ENCODE measurements at places on chromosomes 13 and 19.

- no peak for DNase-seq
These were observed 8.0 kb upstream of the POU2F2 start for GRCh38 chr19:42140125-42140754.

DNA sequence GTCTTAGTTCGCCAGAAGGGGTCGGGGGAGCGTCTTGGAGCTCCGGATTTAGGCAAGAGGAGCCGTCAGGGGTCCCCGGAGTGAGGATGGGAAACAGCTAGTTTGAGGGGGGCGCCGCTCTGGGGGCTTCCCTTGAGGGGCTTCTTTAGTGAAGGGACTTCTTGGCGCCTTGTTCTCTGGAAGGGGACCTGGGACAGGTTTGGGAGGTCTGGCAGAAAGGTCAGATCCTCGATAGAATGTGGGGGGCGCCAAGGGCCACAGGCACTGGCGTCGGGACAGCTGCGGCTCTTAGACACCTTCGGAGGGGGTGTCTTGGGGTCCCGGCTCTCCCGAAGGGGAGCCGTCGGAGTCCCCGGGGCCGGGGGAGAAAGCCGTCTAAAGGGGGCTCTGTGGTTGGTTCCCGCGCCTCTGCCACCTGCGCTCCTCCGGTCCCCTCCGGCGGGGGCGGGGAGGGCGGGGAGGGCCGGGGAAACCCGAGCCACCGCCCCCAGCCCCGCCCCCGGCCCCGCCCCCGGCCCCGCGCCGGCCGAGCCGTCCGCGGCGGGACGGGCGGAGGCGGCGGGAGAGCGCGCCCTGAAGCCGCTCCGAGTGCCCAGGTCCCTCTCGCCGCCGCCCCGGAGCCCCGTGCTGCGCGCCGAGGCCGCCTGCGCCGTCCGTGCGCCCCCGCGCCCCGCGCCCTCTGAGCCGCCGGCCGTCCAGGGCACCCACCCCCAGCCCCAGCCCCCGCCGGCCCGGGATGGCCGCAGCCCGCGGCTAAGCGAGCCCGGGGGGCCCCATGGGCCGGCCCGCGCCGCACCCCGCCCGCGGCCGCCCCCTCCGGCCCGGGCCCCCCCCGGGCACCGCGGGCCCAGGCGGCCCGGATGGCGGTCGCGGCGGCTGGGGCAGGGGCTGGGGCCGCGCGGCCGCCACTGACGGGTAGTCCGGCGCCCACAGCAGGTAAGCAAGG lies at the start of gene NRTN:
TSS of gene NRTN (plus strand) at position 552 of the 946 bp plus-strand sequence. CDS start 19,099 bp downstream, outside the sequence.
- peak; percentile 17 for DNase-seq

DNA sequence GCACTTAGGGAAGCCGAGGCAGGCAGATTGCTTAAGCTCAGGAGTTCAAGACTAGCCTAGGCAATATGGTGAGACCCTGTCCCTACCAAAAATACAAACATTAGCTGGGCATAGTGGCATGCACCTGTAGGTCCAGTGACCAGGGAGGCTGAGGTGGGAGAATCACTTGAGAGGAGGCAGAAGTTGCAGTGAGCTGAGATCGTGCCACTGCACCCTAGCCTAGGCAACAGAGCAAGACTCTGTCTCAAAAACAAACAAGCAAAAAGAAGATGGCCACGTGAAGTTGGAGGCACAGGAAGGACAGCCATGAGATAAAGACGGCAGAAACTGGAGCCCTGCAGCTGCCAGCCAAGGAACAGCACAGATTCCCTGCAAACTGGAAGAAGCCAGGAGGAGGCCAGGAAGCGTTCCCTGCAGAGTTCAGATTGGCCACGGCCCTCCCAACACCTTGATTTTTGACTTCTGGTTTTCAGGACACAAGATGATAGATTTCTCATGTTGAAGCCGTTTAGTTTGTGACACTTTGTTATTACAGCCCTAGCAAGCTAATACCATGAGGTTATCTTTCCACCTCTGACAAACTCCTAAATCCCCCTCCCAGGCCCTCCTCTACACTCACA lies 786.7 kb downstream of the UQCRFS1 start:
- no peak for DNase-seq

DNA sequence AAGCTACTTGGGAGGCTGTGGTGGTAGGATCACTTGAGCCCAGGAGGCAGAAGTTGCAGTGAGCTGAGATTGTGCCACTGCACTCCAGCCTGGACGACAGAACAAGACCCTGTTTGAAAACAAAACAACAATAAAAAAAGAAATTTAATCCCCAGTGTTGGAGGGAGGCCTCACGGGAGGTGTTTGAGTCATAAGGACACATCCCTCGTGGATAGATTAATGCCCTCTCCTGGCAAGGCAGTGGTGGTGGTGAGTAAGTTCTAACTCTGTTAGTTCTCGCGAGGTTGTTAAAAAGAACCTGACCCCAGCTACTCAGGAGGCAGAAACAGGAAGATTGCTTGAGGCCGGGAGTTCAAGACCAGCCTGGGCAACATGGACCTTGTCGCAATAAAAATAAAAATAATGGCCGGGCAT lies 27.6 kb upstream of the SIN3B start:
- DNase-seq: no peak

- DNase-seq: no peak
These were observed 9.7 kb downstream of the TLE6 start for GRCh38 chr19:2986951-2987524.

- DNase-seq: no peak
These were observed 49.0 kb downstream of the RGCC start for GRCh38 chr13:41506312-41506711.

DNA sequence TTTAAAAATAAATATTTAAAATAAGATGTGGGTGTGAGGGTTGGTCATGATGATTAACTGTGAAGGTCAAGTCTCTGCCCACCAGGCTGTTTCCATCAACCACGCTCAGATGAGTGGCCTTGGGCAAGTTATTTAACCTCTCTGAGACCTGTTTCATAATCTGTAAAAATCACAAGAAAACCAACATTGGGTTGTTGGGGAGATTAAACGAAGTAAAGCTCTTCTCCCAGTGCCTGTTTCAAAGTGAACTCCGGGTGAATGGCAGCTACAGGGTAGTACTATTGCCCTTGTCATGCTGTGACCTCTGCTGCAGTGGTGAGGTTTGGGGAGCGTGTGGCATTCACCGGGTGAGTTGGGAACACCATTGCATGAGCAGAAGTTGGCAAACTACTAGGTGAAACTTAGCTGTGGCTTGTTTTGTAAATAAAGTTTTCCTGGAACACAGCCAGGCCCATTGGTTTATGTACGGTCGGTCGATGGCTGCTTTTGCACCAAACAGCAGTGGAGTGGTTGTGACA lies 153.2 kb downstream of the USP12 start:
- no peak for DNase-seq

GRCh38 chr19:37813340-37813739 lies 34.0 kb upstream of the ZNF573 start:
- DNase-seq: no peak

DNA sequence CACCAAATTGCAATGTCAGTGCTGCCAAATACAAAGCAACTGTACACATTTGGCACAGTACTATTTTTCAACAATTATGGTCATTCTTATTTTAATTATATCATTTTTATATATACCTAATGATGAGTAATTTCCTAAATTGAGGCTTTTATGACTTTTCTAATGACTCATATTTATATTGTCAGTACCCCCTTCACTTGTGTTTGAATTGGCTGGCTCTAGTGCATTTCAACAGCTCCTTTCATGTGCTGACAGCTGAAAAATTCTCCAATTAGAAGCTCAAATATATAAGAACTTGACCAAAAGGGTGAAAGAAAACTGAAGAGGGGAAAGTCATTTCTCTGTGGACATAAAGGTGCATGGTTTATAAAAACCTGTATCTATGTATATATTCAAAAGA lies 263.3 kb downstream of the SLITRK1 start:
- no peak for DNase-seq

- no peak for DNase-seq
These were observed 1210.1 kb downstream of the DIAPH3 start for GRCh38 chr13:58953638-58954037.

Data from stimulated activated CD8-positive, alpha-beta memory T cell treated with anti-CD3 and anti-CD28 coated beads, Interleukin-7, amount 100 ng/mL, for 4 hours (primary cell).